GM12878 (cell line): ENCODE measurements at places on chromosomes 1 and 21. TPM values are rescaled to one million over a fixed set of nuclear protein-coding genes. Genes with fewer than 3 reads are reported as not detected.

DNA sequence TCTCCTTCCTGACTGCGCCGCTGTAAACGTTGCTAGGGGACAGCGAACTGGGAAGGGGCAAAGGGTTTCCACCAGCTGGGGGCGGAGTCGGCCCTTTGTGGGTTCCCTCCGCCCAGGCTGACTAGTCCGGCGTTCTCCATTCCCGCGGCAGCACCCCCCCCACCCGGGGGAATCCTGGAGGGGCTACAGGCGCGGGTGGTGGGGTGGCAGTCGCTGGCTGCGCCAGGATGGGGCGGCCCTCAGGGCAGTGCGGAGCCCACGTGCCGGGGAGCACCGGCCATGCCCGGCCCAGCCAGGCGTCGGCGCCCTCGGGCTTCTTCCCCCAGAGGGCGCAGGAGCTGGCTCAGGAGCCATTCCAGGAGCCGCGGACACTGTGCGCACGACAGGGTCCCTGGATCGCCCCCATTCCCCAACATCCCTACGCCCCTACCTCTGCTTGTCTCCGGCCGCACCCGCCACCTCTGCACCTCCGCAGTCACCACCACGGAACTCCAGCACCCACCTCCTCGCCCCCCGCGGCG, 476 bp downstream of the BATF3 start:
- no peak for DNase-seq

DNA sequence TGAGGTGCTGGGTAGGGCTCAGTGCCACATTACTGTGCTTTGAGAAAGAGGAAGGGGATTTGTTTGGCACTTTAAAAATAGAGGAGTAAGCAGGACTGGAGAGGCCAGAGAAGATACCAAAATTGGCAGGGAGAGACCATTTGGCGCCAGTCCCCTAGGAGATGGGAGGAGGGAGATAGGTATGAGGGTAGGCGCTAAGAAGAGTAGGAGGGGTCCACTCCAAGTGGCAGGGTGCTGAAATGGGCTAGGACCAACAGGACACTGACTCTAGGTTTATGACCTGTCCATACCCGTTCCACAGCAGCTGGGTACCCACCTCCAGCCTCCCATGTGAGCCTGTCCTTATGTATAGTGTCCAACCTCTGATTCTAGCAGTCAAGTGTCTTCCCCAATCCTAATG, 1.0 kb upstream of the CRTC2 start:
- no peak for DNase-seq

- no peak for DNase-seq
These were observed 20.5 kb downstream of the PDPN start for GRCh38 chr1:13604176-13604575.

DNA sequence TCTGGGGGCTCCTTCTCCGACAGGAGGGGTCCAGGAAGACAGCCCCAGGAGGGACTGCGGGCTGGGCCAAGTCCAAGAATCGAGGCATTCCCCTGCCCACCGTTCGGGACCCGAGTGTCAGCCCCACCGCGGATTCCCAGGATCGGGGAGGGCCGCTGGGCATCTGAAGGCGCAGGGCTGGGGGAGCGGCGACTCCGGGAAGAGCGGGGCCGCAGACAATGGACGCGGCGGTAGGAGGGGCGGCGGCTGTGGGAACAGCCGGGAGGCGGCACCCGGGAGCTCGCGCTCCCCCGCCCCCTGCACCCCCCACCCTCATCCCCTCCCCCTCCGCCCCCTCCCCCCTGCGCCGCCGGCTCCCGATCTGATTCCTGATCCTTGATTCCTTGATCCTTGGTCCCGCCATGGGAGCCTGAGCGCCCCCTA, at the start of gene VANGL2:
Gene VANGL2, plus strand, starts transcription at position 342 of the 423 bp plus-strand sequence. CDS start 15,274 bp downstream, outside the sequence.
- no peak for DNase-seq

- no peak for DNase-seq
These were observed 16.6 kb upstream of the IPP start for GRCh38 chr1:45767035-45767434.

- DNase-seq, result no peak
These were observed 44.2 kb downstream of the WLS start for GRCh38 chr1:68188060-68188538.

GRCh38 chr1:157380523-157380922, 171.8 kb downstream of the FCRL5 start:
- DNase-seq, result no peak

DNA sequence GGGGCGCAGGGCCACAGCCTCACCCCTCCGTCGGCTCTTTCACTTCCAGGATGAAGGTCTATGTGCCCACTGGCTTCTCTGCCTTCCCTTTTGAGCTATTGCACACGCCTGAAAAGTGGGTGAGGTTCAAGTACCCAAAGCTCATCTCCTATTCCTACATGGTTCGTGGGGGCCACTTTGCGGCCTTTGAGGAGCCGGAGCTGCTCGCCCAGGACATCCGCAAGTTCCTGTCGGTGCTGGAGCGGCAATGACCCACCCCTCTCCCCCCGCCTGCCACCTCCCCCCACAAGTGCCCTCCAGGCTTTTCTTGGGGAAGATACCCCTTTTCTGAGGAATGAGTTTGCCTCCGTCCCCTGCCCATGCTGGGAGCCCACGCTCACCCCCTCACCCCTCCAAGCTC, 35.2 kb downstream of the EPHX1 start:
- DNase-seq, result no peak

DNA sequence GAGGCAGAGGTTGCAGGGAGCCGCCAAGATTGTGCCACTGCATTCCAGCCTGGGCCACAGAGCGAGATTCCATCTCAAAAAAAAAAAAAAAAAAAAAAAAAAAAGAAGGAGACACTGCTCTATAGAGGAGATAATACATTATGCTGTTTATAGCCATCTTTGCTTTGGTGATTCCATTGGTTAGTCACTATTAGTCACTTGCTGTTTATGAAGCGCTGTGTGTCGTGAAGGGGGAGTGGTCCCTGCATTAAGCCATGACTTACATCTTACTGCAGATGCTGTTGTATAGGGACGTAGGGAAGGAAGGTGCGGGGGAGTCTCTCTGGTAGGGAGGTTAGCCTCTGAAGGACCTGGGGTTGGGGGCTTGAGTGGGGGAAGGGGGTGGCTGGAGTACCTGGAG, 48.3 kb downstream of the HUNK start:
- no peak for DNase-seq

- DNase-seq, result peak; percentile 55
These were observed 19.5 kb upstream of the SH2D2A start for GRCh38 chr1:156836041-156836654.

DNA sequence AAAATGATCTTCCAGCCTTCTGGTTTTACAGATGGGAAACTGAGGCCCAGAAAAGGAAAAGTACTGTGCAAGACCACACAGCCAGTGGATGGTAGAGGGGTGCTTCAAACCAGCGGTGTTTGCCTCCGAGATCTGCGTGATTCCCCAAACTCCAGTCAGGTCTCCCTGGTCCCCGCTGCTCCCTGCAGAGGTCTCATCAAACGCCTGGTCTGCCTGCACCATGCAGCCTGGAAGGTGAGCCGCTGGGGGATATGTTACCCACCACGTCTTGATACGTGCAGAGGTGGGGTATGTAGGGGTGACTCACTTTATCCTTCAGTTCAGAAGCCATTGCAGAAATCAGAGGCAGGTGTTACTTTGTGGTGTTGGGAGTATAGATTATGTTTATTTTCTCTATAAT, 56.3 kb downstream of the MYOM3 start:
- no peak for DNase-seq

DNA sequence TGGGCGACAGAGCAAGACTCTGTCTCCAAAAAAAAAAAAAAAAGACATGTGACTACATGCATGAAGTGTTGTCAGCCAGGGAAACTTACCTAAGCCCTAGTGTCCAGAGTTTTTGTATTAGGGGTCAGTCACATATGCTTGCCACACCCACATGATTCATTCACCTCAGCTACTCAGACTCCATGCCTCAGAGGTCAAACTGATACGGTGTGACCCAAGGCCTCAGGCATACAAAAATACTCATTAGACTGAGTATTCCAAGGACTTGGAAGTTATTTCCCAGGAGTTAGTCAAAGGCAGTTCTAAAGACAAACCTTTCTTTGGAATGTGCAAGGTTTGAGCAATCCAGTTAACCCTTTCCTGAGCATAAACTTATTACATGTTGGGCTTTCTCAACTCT, 6.3 kb upstream of the TRIM33 start:
- no peak for DNase-seq

GRCh38 chr1:186155594-186155993, 219.5 kb downstream of the TPR start:
- no peak for DNase-seq

- no peak for DNase-seq
These were observed 100.6 kb downstream of the CRYAA start for GRCh38 chr21:43269440-43269839.

DNA sequence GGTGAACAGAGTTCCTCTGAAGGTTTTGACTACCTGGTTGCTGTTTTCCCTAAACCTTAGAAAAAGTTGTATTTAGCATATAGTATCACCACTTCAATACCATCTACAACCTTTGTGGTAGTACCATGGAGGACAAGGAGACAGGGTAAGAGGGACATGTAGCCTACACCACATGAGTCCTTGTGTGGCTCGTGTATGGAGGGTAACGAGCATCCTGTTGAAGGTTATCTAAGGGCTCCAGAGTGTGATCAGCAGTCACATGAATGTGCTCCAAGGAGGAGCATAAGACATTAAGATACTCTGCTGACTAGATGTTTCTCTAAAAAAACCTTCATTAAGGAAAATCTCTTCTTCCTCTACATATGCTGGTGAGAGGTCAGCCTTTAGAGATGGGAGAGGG, 67.3 kb downstream of the VCAM1 start:
- DNase-seq, result no peak

- no peak for DNase-seq
These were observed 6.7 kb downstream of the ADIPOR1 start for GRCh38 chr1:202951437-202951836.

- no peak for DNase-seq
These were observed 7.6 kb upstream of the CNN3 start for GRCh38 chr1:94934551-94934950.

GRCh38 chr21:45352621-45353139, 52.3 kb upstream of the COL18A1 start:
- DNase-seq, result no peak

SEC16B gene
- total RNA-seq, result 0.10 and 0.21 TPM in 2 replicates

ASAP3 gene
- 0.66 and 0.92 TPM in 2 replicates for total RNA-seq

PPFIA4 gene
- 1.1 and 1.5 TPM in 2 replicates for total RNA-seq

ZNF670 gene
- total RNA-seq, result 2.0 and 3.0 TPM in 2 replicates
